ENCODE measurements at places on chromosomes 1 and 21.
A peak's percentile ranks its signal among the peaks of the same experiment; 100 is the strongest.

DNA sequence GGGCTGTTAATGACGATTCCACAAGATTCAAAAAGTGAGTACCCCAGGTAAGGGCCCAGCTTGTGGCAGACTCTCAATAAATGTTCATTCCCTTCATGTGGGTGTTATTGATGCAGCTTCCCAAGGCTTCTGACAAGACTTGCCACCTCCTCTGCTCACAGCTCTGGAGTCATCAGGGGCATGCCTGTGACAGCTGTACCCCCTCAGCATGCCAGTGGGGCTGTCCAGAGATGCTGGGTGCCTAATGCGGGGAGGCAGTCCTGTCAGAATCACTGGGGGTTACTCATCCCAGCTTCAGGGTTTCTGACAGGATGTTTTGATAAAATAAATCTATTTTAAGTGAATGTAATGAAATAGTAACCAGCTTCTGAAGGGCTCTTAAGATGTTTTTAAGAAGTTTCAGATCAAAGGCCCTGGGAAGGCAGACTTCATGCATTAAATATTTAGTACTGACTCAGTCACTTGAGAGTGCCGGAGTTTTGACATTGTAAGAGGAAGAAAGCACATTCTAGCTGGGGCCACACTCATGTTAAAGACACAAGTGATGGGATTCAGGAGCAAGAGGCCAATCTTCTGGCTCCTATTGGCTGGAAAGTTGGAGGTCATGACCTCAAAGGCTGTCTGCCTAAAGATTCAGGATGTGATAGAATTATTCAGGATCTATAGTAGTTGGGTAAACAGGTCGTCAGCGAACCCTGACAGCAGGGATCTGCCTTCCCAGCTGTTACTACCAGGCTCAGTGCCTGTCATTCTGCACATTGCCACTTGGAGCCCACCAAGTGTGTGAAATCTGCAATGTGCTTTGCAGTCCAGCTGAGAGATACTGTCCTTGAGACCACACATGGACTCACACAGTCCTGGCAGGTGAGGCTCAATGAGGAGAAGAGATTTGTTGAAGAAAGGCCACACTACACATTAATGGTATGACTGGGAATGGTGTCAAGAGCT is 239.6 kb upstream of the BEND5 start:
- peak; percentile 72 for DNase-seq

DNA sequence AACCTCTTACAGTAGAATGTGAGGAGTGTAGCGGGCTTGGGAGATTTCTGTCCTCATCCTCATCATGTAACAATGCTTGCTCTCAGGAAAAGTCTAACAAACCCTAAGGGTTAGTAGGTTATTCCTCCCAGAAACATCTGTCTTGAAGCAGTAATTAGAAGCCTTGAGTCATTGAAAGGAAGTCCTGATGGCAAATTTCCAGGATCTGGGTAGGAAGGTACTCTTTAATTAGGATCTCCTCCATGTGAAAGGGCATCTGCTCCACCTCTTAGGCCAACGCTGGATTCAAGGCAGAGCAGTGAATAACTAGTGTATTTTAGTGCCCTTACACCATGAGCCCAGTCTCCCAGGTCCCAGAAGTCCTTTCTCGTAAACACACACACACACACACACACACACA is 106.6 kb upstream of the BARHL2 start:
- no peak for DNase-seq

DNA sequence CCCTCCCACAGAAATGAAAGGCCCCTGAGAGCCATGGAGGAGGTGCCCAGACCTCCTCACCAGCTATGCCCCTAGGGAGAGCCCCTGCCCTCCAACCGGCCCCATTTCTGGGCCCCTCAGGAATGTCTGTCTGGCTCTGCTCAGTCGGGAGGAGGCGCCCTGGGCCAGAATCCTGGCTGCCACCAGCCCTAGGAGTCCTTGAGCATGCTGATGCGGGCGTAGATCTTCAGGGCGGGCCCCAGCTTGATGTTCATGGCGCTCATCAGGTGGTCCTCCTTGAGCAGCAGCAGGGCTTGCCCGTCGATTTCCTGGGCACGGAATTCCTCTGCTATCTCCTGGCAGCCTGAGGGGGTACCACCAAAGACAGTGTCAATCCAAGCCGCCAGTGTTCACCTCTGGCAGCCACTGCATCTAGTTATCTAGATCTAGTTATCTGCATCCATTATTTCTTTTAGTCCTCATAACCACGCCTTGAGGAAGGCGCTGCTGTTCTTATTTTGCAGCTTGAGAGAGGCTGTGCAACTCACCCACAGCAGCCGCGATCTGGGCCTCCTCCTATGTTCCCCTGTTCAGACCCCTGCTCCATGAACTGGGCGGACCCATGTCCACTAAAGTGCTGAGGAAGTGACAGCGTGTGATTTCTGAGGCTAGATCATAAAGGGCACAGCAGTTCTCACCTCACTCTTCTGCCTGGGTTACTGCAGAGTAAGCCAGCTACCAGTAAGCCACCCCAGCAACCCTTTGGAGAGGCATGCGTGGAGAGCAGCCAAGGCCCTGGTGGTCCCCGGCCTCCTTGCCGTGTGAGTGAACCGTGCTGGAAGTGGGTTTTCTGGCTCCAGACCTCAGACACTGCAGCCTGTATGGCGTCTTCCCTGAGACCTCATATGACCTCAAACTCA is 4.0 kb upstream of the A3GALT2 start:
- DNase-seq, result no peak

DNA sequence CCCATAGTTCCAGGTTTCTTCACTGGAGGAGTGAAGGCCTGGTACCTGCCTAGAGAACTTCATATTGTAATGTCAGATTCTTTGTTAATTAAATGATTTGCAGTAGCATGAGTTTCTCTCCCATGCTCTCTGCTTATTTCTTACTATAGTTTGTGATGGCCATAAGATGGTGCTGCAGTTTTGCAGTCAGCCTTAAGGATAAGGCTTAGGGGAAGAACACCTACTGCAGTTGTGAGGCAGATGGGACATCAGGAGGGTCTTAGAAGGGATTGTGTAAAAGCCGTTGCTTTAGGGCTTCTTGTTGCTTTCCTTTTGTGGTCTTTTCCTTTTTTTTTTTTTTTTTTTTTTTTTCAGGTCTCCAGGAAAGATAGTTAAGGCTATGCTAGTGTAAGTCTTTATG is 61.8 kb downstream of the MACF1 start:
- DNase-seq, result peak; percentile 20

DNA sequence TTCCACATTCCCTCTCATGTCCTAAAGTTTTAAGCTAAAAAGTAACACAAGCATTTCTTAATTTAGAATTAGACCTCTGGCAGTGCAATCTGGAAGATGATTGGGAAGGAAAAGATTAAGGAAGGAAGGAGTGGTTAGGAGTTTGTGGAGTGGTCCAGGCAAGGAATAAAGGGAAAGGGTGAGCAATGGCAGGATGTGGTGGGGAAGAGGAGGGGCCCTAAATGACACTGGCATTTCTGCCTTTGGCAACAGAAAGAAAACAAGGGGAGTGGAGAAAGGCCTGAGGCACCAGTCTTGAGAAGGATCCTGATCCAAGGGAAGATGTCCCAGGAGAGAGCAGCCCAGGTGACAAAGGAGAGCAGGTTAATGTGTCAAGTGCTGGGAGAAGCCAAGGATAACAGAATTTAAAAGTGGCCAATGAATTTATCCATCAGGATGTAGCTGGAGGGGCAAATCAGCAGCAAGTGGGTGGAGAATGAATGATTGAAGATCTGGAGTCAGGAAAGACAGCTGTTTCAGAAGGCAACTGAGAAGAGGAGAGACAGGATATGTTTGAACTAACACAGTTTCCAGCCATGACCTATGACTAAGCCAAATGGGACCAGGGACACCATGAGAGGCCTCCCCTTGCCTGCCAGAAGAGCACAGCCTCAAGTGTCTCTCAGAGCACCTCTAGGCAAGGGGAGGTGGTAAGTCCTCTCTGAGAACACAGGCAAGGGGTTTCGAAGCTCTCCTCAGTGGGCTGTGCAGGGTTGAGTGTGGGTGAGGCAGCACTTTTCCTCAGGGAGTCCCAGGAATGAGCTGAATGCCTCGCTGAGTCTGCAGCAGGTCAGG is 20.9 kb upstream of the LY9 start:
- no peak for DNase-seq

- no peak for DNase-seq
Measured at GRCh38 chr1:1625404-1625775, 6.6 kb upstream of the MMP23B start.
